Ureter (tissue), 1 donor: ENCODE measurements at places on chromosomes 3 and 15. TPM values are rescaled to one million over a fixed set of nuclear protein-coding genes. Genes with fewer than 3 reads are reported as not detected.

- no peak for DNase-seq
These were observed 33.3 kb downstream of the ATG7 start for GRCh38 chr3:11305509-11305908.

DNA sequence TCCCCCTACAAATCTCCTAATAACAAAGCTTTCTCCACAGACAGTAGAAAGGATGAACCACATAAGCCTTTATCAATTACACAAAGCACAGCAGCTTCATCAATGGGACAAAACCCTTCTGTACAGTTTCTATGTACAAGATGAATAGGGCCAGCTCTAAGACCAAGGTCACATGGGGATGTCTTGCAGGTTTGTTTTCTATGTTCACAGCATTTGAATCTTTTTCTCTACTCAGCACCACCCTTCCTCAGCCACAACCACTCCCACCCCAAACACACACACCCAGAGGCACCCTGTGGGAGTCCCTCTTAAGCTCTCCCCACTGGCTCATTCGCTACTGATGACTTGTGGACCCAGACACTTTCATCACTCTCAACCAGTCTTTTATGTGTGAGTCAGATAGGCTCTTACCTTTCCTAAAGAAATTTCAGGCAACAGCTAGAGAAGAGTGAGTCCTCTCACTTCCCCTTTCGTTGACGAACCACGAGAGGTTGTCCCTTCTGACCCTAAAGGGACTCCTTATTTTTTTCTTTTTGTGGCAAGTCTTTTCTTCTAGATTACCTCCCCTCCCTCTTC is 57.9 kb downstream of the ARHGAP31 start:
- DNase-seq: no peak

DNA sequence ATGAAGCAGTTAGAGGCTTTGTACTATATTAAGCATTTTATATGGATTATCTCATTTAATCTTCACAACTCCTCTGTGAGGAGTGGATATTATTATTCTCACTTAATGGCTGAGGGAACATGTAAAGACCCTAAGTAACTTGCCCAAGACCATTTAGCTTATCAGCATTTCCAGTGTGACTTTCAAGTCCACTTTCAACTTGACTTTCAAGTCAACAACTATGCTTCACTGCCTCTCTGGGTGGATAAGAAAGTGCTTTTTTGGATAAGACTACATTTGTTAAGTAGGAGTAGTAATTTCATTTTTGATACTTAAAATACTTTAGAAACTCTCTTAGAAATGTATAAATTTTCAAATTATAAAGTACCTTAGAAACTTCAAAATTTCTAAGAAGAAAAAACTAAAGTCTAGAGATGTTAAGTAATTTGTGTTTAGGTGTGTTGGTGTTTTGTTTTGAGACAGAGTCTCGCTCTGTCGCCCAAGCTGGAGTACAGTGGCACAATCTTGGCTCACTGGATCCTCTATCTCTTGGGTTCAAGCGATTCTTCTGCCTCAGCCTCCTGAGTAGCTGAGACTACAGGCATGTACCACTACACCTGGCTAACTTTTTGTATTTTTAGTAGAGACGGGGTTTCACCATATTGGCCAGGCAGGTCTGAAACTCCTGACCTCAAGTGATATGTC is 71.8 kb downstream of the MINDY2 start:
- DNase-seq: no peak

AADACL2 gene
- not detected for total RNA-seq

DNA sequence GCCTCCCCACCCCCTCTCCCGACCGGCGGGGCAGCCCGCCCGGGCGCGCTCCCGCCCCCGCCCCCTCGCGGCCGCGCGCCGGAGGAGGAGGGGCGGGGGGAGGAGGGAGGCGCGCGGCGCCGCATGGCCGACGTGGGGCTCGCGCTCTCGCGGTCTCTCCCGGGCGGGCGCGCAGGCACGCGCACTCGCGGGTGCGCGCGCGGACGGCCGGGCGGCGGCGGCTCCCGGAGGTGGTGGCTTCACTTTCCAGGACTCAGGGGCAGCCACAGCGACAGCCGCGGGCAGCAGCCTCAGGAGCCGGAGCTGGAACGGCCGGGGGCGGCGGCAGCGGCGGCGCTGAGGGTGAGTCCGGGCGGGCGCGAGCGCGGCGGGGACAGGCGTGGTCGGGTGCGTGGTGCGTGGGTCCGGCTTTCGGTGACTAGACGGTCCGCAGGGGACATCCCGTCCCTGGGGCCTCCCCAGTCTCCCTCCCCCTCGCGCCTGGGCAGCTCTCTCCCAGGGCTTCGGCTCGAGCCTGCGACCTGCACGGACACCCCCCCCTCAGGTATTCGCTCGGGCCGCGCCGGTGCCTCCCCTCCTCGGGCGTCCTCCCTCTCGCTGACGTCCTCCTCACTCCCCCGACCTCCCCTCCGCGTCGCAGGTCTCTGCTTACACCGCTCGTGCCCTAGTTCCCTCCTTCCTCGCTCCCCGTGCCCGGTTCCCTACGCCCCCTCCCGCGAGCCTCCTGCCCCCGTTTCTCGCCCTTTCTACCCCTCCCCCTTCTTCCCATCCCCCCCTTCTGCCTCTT is at the start of gene UBE2E2:
Gene UBE2E2 (plus strand): TSS at position 407 of the 787 bp plus-strand sequence.
- no peak for DNase-seq

MUSTN1 gene
- total RNA-seq: 15.9 TPM

- no peak for DNase-seq
These were observed 319.1 kb upstream of the TLE3 start for GRCh38 chr15:70416829-70417228.

GRCh38 chr15:92184142-92184541 is 209.5 kb upstream of the ST8SIA2 start:
- DNase-seq: no peak

- DNase-seq: no peak
These were observed 33.5 kb downstream of the NEDD4 start for GRCh38 chr15:55959744-55960447.

DNA sequence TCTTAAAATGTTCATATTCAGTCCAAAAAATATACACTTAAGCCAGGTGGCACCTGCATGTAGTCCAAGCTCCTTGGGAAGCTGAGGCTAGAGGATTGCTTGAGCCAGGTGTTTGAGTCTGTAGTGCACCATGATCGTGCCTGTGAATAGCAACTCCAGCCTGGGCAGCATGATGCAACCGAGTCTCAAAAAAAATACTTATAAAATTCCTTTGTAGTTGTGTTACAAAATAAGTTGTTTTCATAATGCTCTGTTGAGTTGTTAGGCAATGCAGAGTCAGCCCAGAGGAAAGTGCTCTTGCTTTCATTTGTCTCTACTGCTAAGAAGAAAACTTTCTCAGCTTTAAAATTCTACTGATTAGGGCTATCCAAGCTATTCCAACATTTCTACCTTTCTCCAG is 442.8 kb upstream of the ARRDC4 start:
- no peak for DNase-seq

- DNase-seq: no peak
These were observed 20.0 kb upstream of the CMTM6 start for GRCh38 chr3:32522682-32523081.

TBL1XR1 gene
- 181 TPM for total RNA-seq

DNA sequence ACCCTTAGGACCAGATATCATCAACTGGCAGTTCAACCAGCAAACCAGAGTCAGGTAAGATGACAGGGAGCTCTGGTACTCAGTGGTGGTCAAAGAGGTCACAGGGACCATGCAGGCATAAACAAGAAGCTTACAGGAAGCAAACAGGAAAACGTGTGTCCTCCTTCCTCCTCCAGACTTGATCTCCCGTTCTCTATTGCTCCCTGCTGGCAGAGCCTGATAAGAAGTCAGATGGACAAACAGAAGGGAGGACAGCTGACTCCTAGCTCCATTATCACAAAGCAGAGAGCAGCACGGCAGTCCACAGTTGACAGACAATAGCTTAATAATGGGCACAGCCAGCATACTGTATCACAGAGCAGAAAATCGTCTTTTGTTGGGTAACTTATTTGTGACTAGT is 156.5 kb upstream of the SLC2A2 start:
- DNase-seq: no peak

MEX3B gene
- 0.55 TPM for total RNA-seq

DNA sequence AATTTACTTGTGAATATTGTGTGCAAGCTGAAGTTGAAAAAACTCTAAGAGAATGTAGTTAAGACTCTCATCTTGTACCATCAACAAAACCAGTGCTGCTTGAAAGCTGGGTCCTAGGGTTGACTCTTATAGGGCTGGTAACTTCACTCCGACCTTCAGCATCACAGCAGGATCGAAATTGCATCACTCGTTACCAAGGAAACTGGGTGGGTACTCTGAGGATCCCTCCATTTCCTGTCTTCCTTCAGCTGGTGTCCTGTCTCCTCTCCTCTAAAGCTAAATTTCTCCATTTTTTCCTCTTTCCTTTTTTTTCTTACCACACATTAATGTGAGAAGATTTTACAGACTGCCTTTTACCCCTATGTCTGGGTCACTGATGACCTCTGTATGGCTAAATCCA is 3.0 kb upstream of the APH1B start:
- no peak for DNase-seq

GRCh38 chr3:197422506-197422905 is 124.1 kb upstream of the DLG1 start:
- DNase-seq: no peak

DNA sequence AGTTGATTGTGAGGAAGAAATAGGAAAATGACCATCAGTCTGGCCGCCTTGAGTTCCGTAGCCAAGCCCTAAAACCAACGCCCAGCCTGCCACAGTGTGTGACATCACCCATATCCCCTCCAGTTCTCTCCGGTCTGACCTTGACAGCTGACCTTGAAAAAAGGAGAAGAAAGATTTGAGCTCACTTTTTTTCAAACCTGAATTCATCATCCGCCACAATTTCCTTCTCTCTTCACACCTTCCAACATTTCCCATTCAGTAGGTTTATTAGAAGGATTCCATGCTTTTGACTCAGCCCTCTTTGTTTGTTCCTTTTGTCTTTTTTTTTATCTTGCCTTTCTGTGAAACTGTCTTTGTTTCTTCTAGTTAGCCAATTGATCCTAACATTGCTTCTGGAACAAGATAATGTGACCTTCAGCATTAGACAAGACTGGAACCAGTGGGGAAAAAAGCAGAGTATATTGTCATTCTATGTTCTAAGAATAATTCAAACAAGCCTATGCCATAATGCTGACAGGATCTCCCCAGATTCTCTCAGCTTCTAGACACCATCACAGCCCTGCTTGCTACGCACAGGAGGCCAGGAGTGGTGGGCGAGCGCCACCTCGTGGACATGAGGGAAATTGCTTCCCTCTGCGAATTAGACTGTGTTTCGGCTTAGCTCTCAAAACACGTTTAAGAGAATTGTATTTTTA is 283.1 kb downstream of the FGF12 start:
- DNase-seq: peak; percentile 59

MYRIP gene
- 4.8 TPM for total RNA-seq

NANOGP8 gene
- 4.6 TPM for total RNA-seq

CIB2 gene
- 15.9 TPM for total RNA-seq

GRCh38 chr15:68620721-68621527 is 42.1 kb downstream of the CORO2B start:
- peak; percentile 88 for DNase-seq

- DNase-seq: no peak
These were observed 129.9 kb downstream of the XXYLT1 start for GRCh38 chr3:195140816-195141793.

GRCh38 chr15:66387163-66388042 is 691 bp downstream of the MAP2K1 start:
- DNase-seq: peak; percentile 73

GRCh38 chr3:98770261-98771039 is 7.3 kb downstream of the ST3GAL6 start:
- no peak for DNase-seq

GRCh38 chr15:68333775-68334470 is 56.4 kb downstream of the FEM1B start:
- no peak for DNase-seq

SLC22A14 gene
- total RNA-seq: not detected

SLC12A6 gene
- 18.2 TPM for total RNA-seq

GRCh38 chr3:13234666-13235065 is 161.4 kb upstream of the IQSEC1 start:
- DNase-seq: no peak

DNASE1L3 gene
- 6.1 TPM for total RNA-seq

LSMEM2 gene
- not detected for total RNA-seq

DNA sequence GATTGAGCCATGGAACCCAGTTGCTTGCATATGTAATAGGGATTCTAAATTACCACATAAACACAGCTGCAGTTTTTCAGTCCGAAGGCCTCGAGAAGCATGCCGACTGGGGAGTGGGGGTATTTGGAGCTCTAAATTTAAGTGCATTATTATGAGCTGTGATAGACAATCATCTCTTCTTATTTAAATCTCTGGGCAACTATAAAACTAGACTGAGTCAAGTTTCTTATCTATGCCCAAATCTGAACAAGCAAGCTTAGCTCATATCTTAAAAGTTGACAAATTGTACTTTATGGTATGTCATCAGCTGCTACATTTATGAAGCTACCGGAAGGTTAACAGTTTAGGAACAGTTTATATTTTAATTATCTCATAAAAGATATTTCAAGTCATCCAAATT is 19.5 kb upstream of the THRB start:
- DNase-seq: no peak

TMEM266 gene
- total RNA-seq: 0.52 TPM

GRCh38 chr15:44082558-44083157 is 112.4 kb downstream of the FRMD5 start:
- DNase-seq: no peak

DNA sequence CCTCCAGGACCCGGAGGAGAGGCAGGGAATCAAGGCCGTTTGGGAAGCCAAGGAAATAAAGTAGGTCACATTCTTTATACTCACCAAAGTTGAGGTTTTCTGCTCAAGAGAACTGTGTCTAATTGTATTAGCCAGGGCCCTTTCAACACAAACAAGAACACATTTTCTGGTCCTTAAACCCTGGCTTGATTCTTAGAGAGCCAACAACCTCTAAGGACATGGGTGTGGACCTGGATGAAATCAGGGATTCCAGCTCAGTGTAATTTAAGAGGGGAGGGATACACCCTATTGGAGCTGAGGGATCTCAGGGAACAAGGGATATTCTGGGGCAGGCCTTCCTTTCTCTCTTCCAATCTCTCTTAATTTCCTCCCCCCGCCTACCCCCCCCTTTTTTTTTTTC is 104.8 kb downstream of the COL6A6 start:
- no peak for DNase-seq

SCAANT1 gene
- not detected for total RNA-seq

- no peak for DNase-seq
These were observed 57.2 kb downstream of the PLD1 start for GRCh38 chr3:171753025-171753472.

SMCO1 gene
- not detected for total RNA-seq

- DNase-seq: no peak
These were observed 9.4 kb upstream of the CMSS1 start for GRCh38 chr3:99808163-99808794.

DNA sequence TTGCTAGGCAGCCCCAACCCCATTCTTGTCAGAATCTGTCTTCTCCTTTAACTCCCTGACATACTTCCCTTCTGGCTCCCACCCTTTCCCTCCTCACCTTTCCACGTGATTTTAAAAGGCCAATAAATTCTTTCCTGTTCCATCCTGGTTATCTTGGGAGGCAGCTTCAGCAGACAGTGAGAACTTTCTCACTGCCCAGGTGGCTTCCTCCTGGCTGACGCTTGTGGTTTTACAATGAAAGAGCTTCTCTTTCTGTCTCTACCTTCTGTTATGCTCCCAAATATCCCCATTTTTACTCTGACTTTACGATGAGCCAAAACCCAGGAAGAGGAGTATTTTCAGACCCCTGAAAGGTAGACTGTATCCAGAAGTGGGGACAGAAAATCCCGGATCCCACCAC is 42.1 kb downstream of the GASK1A start:
- DNase-seq: no peak
